ENCODE measurements at places on chromosomes 12 and 14.

GRCh38 chr12:92425165-92425564, 277.6 kb upstream of the PLEKHG7 start:
- DNase-seq = no peak

DNA sequence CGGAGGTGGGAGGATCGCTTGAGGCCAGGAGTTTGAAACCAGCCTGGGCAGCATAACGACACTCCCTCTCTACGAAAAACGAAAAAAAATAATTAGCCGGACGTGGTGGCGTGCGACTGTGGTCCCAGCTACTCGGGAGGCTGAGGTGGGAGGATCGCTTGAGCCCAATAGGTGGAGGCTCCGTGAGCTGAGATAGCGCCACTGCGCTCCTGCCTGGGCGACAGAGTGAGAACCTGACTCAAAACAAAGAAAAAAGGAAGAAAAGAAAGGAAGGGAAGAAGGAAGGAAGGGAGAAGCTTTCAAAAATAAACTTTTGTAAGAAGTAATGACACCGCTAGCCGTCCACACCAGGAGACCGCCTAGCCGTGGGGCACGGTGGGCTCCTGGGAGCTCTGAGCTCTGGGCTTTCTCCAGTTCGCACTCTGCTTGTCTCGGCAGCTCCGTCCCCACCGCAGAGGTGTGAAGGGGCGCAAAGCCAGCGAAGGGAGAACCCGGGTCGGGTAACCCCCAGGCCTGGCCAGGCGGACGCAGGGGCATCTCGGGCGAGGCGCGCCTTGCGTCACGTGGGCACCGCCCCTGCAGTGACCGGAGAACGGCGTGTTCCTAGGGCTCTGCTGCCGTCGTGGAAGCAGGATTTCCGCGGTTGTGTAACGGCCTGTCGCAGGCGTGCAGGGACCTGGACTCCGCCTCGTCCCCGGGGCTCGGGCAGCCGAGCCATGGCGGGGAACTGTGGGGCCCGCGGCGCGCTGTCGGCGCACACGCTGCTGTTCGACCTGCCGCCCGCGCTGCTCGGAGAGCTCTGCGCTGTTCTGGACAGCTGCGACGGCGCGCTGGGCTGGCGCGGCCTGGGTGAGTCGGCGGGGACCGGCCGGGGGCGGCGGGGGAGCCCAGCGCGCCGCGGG, at the start of gene IRAK3:
TSS of gene IRAK3 (plus strand) at position 631 of the 902 bp plus-strand sequence. CDS start at position 717, 86 bp downstream.
- DNase-seq = peak; percentile 80

DNA sequence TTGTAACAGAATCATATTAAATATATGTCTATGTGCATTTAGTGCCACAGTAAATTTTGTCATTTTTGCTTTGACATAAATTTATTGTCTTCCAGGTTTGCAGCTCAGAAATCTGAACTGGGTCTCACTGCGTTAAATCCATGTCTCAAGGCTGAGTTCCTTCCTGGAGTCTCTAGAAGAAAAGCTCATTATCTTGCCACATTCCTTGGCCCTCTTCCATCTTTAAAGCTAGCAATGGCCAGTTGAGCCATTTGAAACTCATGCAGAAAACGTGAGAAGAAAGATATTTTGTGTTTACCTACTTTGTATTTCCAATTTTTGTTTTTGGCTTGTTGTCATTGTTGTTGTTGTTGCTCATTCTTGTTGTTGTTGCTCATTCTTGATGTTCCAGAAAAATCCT, 10.7 kb downstream of the PRH1 start:
- DNase-seq = no peak

DNA sequence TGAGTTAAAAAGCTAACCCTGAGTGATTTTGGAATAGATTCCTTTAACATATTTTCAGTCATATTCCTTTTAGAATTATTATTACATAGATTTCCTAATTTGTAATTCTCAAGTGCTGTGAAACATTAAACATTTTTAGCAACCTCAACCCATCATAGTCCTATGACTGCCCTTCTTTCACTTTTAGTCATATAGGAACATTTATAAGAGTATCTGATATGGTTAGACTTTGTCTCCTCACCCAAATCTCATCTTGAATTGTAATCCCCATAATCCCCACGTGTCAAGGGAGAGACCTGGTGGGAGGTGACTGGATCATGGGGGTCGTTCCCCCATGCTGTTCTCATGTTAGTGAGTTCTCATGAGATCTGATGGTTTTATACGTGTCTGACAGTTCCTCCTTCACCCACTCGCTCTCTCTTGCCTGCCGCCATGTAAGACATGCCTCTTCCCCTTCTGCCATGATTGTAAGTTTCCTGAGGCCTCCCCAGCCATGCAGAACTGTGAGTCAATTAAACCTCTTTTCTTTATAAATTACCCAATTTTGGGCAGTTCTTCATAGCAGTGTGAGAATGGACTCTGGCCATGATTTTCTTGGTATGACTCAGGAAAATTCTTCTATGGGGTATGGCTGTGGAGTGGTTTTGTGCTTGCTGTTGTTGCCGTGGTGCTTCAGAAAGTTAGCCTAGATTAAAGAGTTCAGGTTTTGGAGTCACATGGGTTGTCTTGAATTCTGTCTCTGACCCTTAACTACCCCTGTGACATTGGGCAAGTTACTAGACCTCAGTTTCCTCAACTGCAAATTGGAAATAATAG, 83.9 kb downstream of the FUT8 start:
- no peak for DNase-seq

GRCh38 chr12:64392221-64392620, 1.7 kb upstream of the C12orf56 start:
- DNase-seq = no peak

- DNase-seq = no peak
Measured at GRCh38 chr12:63931703-63932102, 87.2 kb downstream of the SRGAP1 start.

GRCh38 chr12:7075518-7075917, 15.0 kb downstream of the C1S start:
- DNase-seq = no peak

- DNase-seq = no peak
Measured at GRCh38 chr14:88322504-88323085, 474 bp downstream of the KCNK10 start.

GRCh38 chr12:93918262-93918661, 230.1 kb upstream of the PLXNC1 start:
- no peak for DNase-seq

DNA sequence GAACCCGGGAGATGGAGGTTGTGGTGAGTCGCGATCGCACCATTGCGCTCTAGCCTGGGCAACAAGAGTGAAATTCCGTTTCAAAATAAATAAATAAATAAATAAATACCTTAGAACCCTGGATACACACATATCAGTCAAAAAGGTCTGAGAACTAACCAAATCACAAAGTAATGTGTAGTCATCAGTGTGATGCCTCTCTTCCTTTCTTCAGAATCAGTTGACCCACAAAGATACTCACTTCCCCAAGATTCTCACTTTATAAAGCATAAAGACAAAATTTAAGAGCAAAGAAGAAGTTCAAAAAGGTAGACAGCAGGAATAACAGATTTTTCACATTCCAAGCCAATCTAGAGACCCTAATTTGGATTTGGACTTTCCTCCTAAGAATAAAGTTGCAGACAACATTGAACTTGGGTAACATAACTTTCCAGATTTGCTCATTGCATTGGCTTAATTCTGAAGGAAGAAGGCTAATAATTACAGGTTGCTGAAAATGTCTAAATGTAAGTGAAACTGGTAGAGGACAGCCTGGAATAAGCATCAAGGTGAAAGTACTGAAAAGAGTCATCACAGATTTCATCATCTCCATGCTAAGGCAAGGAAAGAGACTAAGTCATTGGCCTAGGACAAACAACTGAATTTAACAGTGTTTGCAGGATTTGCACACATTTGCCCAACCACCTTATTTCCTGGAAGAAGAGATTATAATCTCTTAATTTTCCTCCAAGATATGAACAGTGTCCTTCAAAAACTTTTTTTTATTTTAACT, 17.4 kb downstream of the TMED10 start:
- DNase-seq = no peak

DNA sequence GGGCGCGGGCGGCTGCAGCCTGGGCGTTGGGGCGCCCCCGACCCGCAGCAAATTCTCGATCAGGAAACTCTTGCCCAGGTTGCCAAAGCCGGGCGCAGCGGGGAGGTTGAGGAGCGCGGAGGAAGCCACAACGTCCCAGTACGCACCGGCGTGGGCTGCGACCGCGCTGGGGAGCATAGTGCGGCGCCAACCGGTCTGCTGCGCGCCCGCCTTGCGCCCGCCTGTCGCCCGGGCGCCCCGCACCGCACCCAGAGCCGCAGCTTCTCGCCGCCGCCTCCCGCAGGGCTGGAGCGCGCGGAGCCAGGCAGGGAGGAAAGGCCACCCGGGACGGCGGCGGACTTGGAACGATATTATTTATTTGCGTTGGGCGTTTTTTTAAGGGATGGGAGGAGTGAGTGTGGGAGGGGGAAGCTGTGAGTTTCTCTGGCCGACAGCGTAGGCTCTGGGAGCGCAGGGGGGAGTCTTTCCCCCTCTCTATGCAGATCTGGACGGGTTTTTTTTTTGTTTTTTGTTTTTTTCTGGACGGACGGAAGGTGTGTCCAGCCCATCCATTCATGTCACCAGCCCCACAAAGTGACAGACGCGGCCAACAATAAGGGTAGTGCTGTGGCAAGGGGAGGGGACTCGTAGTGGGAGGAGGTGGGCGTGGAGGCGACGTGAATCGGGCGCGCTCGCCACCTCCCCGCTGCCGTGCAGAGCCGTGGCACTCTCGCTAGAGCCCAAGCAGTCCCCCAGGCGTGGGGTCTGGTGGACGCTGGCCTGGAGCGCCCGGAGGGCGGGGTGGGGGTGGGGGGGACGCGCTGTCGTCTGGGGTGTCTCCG, at the start of gene DBX2:
TSS of gene DBX2 (minus strand) at position 349 of the 821 bp plus-strand sequence. CDS start at position 177, 172 bp downstream.
- no peak for DNase-seq

All from bone marrow (tissue), 2 donors.